ENCODE measurements at places on chromosomes 11 and 22. TPM values are rescaled to one million over a fixed set of nuclear protein-coding genes. Genes with fewer than 3 reads are reported as not detected.

FGF19 gene
- total RNA-seq: 0.12 TPM

PICK1 gene
- 13.3 TPM for total RNA-seq

AP5B1 gene
- total RNA-seq: 9.7 TPM

IGSF22 gene
- not detected for total RNA-seq

DUSP8 gene
- total RNA-seq: 1.0 TPM

OR5A1 gene
- total RNA-seq: not detected

SLC1A2 gene
- total RNA-seq: 0.08 TPM

KCNE3 gene
- not detected for total RNA-seq

CFAP300 gene
- total RNA-seq: 5.2 TPM

CRYBB2 gene
- total RNA-seq: not detected

SCUBE2 gene
- total RNA-seq: 0.29 TPM

CCDC15 gene
- 0.53 TPM for total RNA-seq

PDGFD gene
- total RNA-seq: 5.9 TPM

BRSK2 gene
- total RNA-seq: 4.8 TPM

ASPHD2 gene
- total RNA-seq: 1.2 TPM

PRR33 gene
- total RNA-seq: not detected

MS4A6A gene
- not detected for total RNA-seq

NLRX1 gene
- total RNA-seq: 10.9 TPM

PEX16 gene
- total RNA-seq: 16.8 TPM

OR52A5 gene
- total RNA-seq: not detected

SCT gene
- not detected for total RNA-seq

LTO1 gene
- total RNA-seq: 32.0 TPM

NXPE2 gene
- not detected for total RNA-seq

PAX6 gene
- total RNA-seq: 0.57 TPM

CCDC134 gene
- total RNA-seq: 3.1 TPM

PHETA2 gene
- not detected for total RNA-seq

RPS6KA4 gene
- 50.3 TPM for total RNA-seq

NPAS4 gene
- not detected for total RNA-seq

OR56B4 gene
- not detected for total RNA-seq

CCDC89 gene
- total RNA-seq: not detected

TRIM51 gene
- not detected for total RNA-seq

BATF2 gene
- total RNA-seq: 0.58 TPM

CELSR1 gene
- 24.1 TPM for total RNA-seq

H19 gene
- total RNA-seq: 16.4 TPM

TRIM48 gene
- not detected for total RNA-seq

CD3E gene
- not detected for total RNA-seq
